ENCODE measurements at places on chromosomes 3 and 15.

- DNase-seq, result no peak
These were observed 29.4 kb upstream of the DUSP7 start for GRCh38 chr3:52085681-52086282.

- DNase-seq, result no peak
These were observed 22.6 kb downstream of the GUCA1C start for GRCh38 chr3:108931035-108931434.

GRCh38 chr15:76223521-76223920 lies 87.7 kb downstream of the ETFA start:
- DNase-seq, result no peak

DNA sequence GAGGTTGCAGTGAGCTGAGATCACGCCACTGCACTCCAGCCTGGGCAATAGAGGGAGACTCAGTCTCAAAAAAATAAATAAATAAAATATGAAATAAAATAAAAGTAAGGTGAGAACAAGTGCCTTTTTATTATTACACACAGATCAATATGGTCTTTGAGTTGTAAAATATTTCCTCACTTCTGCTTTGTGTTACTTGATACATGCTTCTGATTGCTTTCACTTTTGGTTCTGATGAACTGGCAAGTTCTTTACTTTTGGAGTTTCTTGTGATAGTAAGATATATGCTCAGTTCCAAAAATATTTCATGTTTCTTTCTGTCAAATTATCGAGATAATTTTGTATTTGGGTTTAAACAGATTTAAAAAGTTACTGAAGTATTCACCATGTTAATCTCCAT lies 16.6 kb upstream of the GYG1 start:
- no peak for DNase-seq

- DNase-seq, result no peak
These were observed 20.3 kb upstream of the NRROS start for GRCh38 chr3:196619223-196619622.

GRCh38 chr3:39209329-39209970 lies 17.1 kb upstream of the XIRP1 start:
- DNase-seq, result no peak

GRCh38 chr3:175224051-175224450 lies 364.9 kb downstream of the NAALADL2 start:
- DNase-seq, result no peak

Data from stimulated activated CD4-positive, alpha-beta T cell treated with anti-CD3 and anti-CD28 coated beads, TNF-alpha, amount 100 ng/mL, for 24 hours (primary cell).